Endodermal cell (in vitro differentiated cells): ENCODE measurements at places on chromosomes 7 and 10. TPM values are rescaled to one million over a fixed set of nuclear protein-coding genes. Genes with fewer than 3 reads are reported as not detected.

DNA sequence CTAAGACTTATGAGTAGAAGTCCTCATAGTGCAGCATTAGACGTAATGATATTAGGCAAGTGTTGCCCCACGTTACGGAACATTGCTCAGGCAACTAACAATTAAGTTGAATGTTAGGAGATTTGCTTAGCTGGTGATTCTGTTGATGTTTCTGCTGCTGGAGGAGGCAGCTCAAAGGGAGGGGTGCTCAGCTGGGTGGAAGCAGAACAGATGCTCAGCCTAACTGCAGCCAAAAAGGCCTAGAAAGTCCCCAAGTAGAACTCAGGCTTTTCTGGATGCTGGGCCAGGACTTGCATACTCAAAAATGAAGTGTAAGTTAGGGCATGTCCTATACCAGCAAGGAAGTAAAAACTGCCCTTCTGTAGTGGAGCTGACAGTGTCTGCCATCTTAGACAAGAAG lies 201.4 kb downstream of the ADRA2A start:
- H3K36me3 ChIP-seq: no peaks in the 10 kb centered on the region
- no peaks in the 10 kb centered on the region for H3K4me1 ChIP-seq
- H3K27me3 ChIP-seq: no peaks in the 10 kb centered on the region

SLC29A4 gene
- 12.6 and 15.0 TPM in 2 replicates for total RNA-seq

PNLIPRP3 gene
- not detected in 3 replicates for total RNA-seq

DNA sequence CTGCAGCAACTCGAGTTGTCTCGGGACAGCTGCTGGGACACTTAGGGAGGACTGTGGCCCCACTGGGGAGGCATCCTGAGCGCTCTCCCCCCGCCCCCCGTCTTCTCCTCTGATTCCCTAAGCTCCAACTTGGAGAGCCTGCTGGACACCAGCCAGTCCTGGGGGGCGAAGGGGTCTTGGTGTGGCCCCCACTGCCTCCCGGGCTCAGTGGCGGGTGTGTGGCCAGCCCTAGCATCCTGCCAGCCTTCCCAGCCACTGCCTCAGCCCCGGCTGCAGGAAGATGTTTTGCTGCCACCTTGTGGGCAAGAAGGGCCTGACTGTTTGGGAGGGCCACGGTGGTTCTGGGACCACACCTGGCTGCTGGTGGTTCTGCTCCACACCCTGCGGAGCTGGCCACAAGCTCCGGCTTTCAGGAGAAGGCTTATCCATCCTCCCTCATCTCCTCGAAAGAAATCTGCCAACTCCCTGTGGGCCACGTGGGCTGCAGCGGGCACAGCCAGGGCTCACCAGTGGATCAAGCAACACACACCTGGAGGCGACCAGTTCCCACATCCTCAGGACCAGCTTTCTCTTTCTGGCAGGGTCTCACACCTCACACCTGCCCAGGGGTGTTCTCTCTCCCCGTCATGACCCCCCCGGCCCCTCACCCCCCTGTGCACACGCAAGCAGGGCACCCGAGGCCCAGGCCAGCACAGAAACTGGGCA lies 24.8 kb downstream of the AGAP3 start:
- DNase-seq: peak; percentile 94
- no peaks in the 10 kb centered on the region for H3K27me3 ChIP-seq
- H3K36me3 ChIP-seq: no peaks in the 10 kb centered on the region

- no peak for DNase-seq
- H3K27me3 ChIP-seq: no peaks in the 10 kb centered on the region
- H3K27ac ChIP-seq: no peak overlapping the region
- H3K4me1 ChIP-seq: no peaks in the 10 kb centered on the region
These were observed 118.9 kb upstream of the TMEM72 start for GRCh38 chr10:44792119-44792775.

DRGX gene
- not detected in 3 replicates for total RNA-seq

SPDYE1 gene
- total RNA-seq: not detected in 3 replicates

GRCh38 chr10:23192712-23193434 lies 761 bp downstream of the PTF1A start:
- no peaks in the 10 kb centered on the region for H3K36me3 ChIP-seq
- peak; percentile 83 for DNase-seq
- no peak overlapping the region for H3K27ac ChIP-seq
- H3K4me1 ChIP-seq: no peaks in the 10 kb centered on the region
- no peak overlapping the region for H3K4me3 ChIP-seq

DNA sequence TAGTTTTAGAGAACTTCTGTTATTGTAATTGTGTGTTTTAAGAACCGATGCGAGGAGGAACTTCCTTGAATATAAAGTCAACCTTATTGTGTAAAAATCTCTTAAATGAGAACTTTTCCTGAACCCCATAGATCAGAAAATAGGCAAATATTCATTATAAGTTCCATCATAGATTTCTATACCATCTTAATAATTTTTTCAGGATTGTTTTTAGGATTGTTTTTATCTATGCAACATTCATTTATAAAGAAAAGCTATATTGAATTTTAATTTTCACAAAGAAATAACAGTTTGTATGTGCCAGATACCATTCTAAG lies 1.7 kb upstream of the SMNDC1 start:
- H3K27ac ChIP-seq: no peak overlapping the region
- H3K4me3 ChIP-seq: no peak overlapping the region
- peaks cover 15% of the 10 kb centered on the region for H3K4me1 ChIP-seq
- peaks cover 22% of the 10 kb centered on the region for H3K36me3 ChIP-seq
- no peaks in the 10 kb centered on the region for H3K27me3 ChIP-seq

GRCh38 chr10:78366663-78367411 lies 333.2 kb downstream of the RPS24 start:
- DNase-seq: no peak
- no peaks in the 10 kb centered on the region for H3K27me3 ChIP-seq
- H3K36me3 ChIP-seq: no peaks in the 10 kb centered on the region
- peak overlapping the region; percentile 41 for H3K27ac ChIP-seq

CD36 gene
- 0.09 and 0.18 TPM in 2 replicates for total RNA-seq

ADRB1 gene
- not detected in 2 replicates for total RNA-seq

- no peaks in the 10 kb centered on the region for H3K27me3 ChIP-seq
- H3K36me3 ChIP-seq: peaks cover 92% of the 10 kb centered on the region
- peaks cover 27% of the 10 kb centered on the region for H3K4me1 ChIP-seq
- no peak overlapping the region for H3K4me3 ChIP-seq
- no peak overlapping the region for H3K27ac ChIP-seq
These were observed 6.9 kb downstream of the SCD start for GRCh38 chr10:100353770-100354485.

HYAL4 gene
- total RNA-seq: 0.52 to 1.2 TPM (median 0.86 TPM) in 3 replicates

DNA sequence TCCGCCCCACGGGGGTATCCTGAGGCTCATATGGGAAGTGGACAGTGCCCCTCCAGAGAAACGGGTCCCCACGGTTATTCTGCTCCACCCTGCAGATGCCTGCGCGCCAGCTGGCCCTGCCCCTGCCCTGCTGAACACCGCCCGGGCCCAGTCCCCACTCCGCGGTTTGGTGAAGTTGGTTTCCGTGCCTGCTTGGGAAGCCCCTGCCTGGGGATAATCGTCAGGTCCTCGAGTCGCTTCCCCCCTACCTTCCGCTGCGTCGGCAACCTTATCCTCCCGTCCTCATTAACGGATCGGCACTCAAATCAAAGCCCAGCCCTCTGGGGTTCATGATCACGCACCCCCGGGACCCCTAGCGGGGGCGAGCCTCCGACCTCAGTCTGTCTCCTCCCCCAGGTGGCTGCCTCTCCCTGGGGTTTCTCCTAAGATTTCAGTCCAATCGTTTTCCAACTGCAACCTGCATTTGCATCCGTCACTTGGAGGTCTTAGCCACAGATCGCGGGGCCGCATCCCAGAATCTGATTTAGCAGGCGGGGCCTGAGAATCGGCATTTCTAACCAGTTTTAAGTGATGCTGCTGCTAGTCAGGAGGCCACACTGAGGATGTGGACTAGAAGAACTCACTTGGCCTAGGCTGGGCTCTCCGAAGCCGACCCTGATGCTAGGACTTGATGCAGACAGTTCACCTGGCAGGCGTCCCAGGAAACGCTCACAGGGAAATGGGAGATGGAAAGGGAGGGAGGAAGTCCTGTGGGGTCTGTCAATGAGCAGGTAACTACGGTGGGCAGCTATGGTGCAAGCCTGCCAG lies 27.6 kb downstream of the WDR86 start:
- peak; percentile 66 for DNase-seq
- peaks cover 6% of the 10 kb centered on the region for H3K36me3 ChIP-seq
- peaks cover 29% of the 10 kb centered on the region for H3K27me3 ChIP-seq
- H3K4me3 ChIP-seq: no peak overlapping the region
- H3K27ac ChIP-seq: no peak overlapping the region

GNGT1 gene
- total RNA-seq: not detected in 3 replicates
